ENCODE measurements at places on chromosomes 3 and 15.

- DNase-seq, result peak; percentile 23
Measured at GRCh38 chr15:84878504-84878903, 6.0 kb upstream of the SLC28A1 start.

- no peak for DNase-seq
Measured at GRCh38 chr3:24601066-24601939, 106.7 kb upstream of the THRB start.

DNA sequence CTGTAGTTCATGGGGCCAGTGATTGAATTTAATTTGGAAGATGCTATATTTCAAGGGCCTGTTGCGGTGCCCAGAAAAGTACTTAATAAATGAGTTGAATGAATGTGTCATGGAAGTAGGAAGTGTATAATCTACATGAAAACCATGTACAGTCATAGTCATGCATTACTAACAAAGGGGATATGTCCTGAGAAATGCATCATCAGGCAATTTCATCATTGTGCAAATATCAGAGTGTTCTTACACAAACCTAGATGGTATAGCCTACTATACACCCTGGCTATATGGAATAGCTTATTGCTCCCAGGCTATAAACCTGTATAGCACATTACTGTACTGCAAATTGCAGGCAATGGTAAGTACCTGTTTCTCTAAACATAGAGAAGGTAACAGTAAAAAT is 10.7 kb upstream of the MYO5C start:
- no peak for DNase-seq

GRCh38 chr15:78127882-78128281 is 3.4 kb downstream of the CIB2 start:
- DNase-seq, result no peak

DNA sequence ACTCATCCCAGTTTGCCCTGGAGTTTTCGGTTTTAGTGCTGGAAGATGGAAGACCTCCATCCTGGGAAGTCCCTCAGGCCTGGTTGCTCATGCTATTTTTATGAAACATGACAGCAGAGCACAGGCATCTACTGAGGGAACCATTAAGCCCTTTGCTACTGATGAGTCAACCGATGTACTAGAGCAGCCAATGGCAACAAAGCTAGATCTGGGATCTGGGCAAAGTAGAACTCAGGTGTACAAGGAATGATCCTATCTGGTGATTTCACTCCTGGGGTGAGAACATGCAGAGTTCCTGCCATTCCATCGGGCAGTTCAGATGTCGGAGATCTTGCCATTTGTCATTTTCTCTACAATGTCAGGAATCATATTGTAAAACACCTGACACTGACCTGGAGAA is 166.2 kb upstream of the NSMCE3 start:
- DNase-seq, result no peak

DNA sequence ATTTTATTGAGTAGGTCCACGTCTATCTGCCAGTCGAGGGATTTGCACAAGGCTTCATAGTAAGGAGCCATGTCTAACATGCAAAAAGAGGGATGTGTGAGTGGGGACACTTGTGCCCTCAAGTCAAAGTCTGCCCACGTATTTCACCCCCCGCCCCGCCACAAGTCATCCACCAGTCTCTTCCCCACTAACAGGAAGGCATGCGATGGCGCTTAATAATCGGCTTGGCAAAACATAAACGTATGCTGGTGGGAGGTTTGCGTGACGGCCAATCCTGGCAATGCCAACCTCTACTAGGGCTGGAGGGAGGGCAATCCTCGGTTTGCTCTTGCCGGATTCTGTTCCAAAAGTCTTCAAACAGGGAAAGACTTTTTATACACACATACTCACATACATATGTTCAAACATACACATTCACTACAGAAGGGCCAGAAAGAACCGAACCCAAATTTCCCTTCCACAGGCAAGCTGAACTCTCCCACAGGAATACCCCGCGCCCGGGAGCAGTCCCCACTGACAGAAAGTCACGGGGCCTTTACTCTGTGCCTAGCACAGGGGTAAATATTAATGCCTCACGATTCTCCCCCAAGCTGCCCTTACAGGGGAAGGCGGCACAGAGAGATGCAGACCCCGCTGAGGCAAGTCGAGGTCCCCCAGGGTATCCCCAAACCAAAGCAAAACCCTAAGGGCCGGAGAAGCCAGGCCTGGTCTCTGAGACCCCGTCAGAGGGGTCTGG is 675 bp downstream of the PSMD6 start:
- DNase-seq, result no peak

- no peak for DNase-seq
Measured at GRCh38 chr3:120753810-120754209, 11.3 kb downstream of the GTF2E1 start.

DNA sequence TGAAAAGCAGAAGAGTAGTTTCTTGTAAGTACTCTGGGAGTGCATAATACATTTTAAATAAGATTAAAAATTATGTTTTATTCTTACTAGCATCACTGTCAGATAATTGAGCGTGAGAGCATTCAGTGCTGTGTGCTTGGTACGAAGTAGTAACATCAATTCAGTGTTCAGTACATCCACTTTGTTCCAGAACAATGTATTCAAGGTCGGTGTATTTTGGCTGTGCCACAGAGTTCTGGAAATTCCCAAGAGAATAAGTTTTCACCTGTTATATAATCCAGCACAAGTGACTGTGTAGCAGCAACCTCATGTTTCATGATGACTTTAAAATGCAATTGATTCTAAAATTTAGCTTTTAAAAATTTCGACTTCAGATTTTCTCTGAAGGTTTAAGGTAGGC is 130.6 kb downstream of the IGF1R start:
- no peak for DNase-seq

- DNase-seq, result peak; percentile 22
Measured at GRCh38 chr3:183698756-183699155, 1.2 kb downstream of the YEATS2 start.

DNA sequence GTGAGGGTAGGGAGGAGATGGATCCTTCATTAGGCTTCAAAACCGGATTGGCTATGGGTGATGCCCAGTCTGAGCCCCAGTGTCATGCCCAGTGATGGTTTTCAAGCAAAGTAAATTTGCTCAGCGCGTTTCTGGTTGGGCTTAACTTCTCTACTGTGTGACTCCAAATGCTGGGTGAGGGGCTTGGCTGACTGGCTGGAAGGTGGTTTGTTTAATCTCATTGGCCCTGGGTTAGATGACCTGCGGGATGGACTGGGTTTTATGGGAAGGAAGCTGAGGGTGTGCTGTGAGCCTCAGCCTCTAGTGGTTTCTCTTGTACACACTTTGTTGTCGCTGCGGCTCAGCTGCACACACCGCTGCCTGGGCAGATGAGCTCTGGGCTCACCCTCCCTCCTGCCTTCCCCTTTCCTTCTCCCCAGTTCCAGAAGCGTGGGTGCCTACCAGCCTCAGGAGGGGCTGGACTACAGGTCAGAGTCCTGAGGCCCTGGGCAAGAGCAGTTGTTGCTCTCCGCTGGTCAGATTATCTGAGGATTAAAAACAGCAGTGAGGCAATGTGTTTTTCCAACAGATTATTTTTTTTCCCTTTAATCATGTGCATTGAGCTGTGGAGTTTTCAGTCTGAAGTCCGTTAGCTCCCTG is 18.6 kb downstream of the PDIA5 start:
- no peak for DNase-seq

DNA sequence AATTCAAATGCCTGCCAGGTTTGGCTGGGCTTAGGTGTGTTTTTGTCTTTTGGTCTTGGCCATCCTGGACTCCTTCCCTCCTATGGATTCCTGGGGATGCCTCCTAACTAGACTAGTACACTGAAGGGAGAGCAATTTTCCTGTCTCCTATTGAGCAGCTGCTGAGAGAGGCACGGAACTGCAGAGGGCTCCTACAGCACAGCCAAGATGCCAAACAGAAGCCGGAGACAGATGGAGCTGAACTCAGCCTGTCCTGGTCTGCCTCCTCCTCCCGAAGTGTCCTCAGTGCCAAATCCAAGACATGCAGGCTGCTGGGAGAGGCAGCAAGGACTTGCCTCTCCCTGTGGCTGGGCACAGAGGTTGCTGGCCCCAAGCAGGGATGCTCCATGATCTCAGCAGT is 256.6 kb upstream of the PROK2 start:
- no peak for DNase-seq

- DNase-seq, result no peak
Measured at GRCh38 chr3:156226676-156227420, 106.5 kb downstream of the KCNAB1 start.

Measured in NCI-H1105 treated with DMSO at 0.1 percent for 48 hours (cell line).